ENCODE measurements at places on chromosomes 13 and 19.

DNA sequence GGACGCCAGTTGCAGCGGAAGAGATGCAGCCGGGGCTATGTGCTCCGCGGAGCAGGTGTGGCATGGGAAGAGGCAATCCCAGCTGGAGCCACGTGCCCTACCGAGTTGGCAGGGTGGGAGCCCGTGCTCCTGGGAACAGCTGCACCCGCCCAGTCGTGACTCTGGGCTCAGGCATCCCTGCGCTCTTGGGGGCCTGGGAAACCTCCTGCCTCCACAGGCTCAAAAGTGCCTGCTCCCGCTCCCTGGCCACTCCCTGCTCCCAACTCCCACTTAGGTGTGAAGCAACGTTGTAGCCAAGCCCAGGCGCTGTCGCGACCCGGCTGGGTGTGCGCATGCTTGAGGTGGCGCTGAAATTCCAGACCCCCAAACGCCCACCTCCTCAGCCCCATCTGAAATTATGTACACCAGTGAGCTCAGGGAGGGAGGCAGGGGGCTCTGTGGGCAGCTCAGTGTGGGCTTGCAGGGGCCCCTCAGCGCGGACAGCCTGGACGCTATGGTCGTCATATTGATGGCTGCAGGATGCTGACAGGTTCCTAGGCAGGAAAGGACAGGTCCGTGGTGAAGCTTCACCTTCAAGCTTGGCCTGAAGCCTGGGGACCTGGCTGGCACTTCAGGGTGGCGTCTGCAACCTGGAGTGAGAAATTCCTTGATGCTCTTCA lies 429.9 kb downstream of the SLITRK1 start:
- DNase-seq, result no peak

GRCh38 chr19:23554548-23554947 lies 132.5 kb downstream of the ZNF675 start:
- no peak for DNase-seq

- DNase-seq, result no peak
These were observed 513.7 kb downstream of the GPC6 start for GRCh38 chr13:93740334-93740733.

- DNase-seq, result no peak
These were observed 67.1 kb downstream of the NUFIP1 start for GRCh38 chr13:44921931-44922758.

GRCh38 chr19:11291991-11292390 lies 4.0 kb upstream of the TSPAN16 start:
- no peak for DNase-seq

DNA sequence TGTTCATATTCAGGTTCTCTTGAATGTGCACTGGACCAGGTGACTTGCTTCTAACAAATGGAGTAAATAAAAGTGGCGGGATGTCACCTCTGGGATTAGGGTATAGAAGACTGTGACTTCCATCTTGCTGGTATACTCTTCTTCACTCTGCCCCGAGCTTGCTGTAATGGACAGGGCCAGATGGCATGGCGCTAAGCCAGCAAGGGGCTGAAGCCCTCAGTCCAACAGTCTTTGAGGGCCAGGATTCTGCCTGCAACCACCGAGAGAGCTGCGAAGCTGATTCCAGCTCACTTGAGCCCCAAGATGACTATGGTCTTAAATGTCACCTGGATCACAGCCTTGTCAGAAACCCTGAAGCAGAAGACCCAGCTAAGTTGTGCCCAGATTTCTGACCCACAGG lies 600.0 kb downstream of the FGF9 start:
- no peak for DNase-seq

DNA sequence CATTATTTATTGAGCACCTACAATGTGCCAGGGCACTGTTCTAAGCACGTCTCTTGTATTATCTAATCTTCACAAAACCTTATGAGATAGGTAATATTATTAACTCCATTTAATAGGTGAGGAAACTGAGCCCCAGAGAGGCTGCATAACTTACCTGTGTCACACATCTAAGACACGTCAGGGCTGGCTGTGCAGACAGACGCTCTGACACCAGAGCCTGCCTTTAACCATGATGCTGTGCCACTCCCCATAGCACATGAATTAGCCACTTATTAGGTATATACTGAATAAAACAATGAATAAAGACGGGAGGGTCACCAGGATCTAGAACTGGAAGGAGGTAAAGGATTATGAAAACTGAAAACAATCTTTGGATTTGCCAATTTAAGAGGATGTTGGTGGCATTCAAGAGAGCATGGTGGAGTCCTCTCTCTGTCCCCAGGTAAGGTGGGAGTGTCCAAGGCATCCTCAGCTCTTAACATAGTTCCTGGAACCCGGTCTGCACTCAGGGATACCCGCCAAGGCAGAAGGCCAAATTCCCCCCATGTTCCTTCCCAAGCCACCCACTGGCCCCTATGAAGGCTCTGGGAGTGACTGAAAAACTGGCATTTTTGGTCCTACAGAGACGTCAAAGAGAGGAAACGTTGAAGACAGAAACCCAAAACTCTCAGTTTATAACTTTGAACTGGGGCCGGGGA lies 479.7 kb downstream of the FOXO1 start:
- no peak for DNase-seq

GRCh38 chr19:873084-873483 lies 13.6 kb downstream of the CFD start:
- peak; percentile 94 for DNase-seq

GRCh38 chr13:40652588-40652940 lies 13.9 kb downstream of the FOXO1 start:
- no peak for DNase-seq

GRCh38 chr13:90690458-90691080 lies 656.9 kb upstream of the MIR17HG start:
- DNase-seq, result no peak

DNA sequence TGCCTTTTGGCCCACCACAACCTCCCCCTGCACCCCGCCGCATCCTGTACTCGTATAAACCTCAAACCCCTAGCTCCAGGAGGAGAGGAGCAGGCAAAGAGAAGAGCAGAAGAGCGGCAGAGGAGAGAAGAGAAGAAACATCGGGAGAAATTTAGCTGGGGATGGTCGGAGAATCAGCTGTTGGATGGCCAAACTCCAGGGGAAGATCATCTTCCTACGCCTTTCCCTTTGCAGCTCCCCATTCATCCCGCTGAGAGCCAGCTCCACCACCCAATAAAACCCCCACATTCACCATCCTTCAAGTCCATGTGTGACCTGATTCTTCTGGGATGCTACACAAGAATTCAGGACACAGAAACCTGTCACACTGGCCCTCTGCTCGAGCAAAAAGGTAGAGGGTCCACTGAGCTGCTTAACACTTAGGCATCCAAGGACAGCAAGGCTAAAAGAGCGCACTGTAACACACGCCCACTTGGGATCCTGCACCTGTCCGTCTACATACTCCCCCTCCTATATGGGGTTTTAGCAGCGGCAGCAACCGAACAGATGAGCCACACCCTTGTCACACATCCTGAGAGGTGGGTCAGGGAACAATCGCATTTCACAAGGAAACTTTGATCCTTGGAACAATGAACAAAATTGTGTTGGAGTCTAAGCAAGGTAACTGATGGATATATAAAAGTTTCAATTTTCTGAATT lies 51.6 kb upstream of the MIR17HG start:
- DNase-seq, result no peak

- peak; percentile 67 for DNase-seq
These were observed 2.4 kb downstream of the GPX4 start for GRCh38 chr19:1105873-1106840.

GRCh38 chr13:110416131-110417025 lies 109.3 kb downstream of the COL4A2 start:
- DNase-seq, result no peak

- DNase-seq, result no peak
These were observed 9.4 kb downstream of the BCL3 start for GRCh38 chr19:44757735-44758505.

DNA sequence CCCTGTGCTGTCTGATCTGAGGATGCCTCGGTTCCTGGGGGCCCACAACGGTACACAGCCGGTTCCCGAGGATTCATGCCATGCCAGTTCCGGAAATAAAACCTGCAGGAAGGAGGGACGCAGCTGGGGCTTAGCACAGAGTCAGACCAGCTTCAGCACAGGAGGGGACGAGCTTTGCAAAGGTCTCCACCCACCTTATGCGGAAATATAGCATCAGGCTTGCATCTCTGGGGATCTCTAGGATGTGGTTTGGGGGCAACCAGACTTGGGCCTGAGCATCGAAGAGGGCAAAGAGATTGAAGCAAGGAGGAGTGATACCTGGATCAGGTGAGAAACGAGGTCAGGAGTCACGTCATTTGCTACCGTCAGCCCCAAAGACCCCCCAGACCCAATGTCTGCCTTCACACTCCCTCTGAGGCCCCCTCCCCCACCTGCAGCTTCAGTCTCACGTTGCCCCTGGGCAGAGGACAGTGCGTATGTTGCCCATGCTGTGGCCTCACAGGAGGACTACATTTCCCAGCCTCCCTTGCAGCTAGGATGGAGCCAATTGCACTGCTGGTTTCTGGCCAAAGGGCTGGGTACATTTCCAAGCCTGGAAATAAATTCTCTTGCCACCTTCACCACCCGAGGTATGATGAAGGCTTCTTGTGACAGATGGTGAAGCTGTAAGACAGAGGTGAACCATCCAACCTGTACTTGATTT lies 12.1 kb downstream of the TYK2 start:
- peak; percentile 58 for DNase-seq

Data from activated CD4-positive, alpha-beta T cell treated with anti-CD3 and anti-CD28 coated beads, Interleukin-2, amount 10 ng/mL, durations not matched to agents 24 days and 14 days (primary cell).